ENCODE measurements at places on chromosomes 1 and 21.

- no peak for DNase-seq
These were observed 21.9 kb downstream of the PIK3R3 start for GRCh38 chr1:46110521-46110920.

GRCh38 chr1:152959273-152959672 lies 11.2 kb upstream of the SPRR4 start:
- DNase-seq, result no peak

- no peak for DNase-seq
These were observed 29.9 kb downstream of the TP53BP2 start for GRCh38 chr1:223815865-223816264.

DNA sequence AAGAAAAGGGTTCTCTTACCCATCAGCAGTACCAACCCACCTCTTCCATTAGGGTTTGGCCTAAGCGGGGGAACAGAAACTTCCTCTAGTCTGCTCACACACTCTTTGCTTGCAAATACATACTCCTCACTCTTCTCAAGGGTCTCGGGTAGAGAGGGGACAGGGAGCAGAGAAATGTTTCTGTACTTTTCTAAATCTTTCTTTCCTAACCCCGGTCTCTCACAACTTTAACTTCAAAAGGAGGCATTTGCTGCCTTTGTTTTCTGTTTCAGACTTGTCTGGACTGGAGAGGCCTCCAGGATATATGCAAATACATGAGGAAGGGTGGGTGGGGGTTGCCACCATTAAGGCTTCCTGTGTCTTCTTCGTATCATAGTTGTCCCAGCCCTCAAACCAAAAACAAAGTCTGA lies 10.5 kb upstream of the LAX1 start:
- no peak for DNase-seq

GRCh38 chr1:65319141-65319540 lies 9.8 kb downstream of the DNAJC6 start:
- DNase-seq, result no peak

GRCh38 chr1:107141491-107142126 lies 770 bp downstream of the NTNG1 start:
- DNase-seq, result peak; percentile 18

GRCh38 chr1:28119556-28119955 lies 31.1 kb upstream of the EYA3 start:
- no peak for DNase-seq

All from lung microvascular endothelial cell (primary cell).